Activated CD4-positive, CD25-positive, alpha-beta regulatory T cell (primary cell): ENCODE measurements at places on chromosomes 1 and 21.

- DNase-seq: no peak
Measured at GRCh38 chr1:33326785-33327184, 5.9 kb upstream of the A3GALT2 start.

GRCh38 chr1:62346886-62347285 lies 27.7 kb upstream of the KANK4 start:
- DNase-seq: no peak

DNA sequence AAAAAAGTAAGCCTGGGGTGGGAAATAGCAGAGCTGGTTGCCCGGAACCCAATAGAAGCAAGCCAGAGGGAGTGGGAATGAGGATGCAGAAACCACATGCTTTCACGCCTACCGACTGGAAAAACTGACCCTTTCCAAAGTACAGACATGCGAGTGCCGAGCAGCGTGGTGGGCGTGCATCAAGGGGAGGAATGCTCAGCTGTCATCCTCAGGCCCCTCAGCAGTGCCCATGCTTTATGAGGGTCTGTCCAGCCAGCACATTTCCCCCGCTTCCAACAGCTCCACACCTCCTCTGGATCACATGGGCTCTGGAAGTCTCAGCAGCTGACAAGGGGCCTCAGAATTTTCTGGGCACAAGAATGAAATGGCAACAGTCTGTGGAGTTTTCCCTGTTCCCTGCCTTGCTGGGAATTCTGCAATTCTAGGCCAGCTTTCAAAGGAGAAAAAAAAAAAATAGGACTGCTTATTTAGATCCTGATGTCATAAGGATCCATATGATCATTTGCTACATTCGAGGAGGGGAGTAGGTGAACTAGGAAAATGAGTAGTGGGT lies 19.1 kb upstream of the IKBKE start:
- no peak for DNase-seq

- no peak for DNase-seq
Measured at GRCh38 chr1:54989473-54989872, 9.0 kb downstream of the TMEM61 start.

DNA sequence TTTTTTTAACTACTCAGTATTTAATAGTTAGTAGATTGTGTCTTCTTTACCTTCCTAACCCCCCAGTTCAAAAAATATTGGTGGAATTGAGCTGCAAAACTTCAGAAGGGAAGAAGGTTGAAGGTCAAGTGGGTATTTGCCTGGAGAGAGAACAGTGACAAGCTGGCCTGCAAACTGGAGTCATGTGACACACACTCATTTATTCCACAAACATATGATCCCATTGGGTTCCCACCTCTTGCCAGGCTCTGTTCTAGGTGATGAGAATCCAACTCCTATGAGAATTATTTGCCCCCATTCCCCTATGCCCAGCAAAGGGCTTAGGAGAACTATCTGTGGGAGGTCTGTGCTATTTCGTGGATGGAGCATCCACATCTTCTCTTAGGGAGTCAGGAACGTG lies 3.5 kb upstream of the PEF1 start:
- no peak for DNase-seq

DNA sequence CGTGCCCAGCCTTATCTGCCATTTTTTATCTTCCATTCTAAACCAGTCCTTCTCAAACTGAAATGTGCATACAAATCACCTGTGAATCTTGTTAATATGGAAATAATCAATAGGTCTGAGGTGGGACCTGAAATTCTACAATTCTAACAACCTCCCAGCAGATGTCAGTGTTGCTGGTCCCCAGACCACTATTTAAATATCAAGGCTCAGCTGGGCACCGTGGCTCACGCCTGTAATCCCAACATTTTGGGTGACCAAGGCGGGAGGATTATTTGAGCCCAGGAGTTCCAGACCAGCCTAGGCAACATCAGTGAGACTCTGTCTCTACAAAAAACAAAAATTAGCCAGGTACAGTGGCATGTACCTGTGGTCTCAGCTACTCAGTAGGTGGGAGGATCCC lies 4.1 kb downstream of the UQCRHL start:
- no peak for DNase-seq

DNA sequence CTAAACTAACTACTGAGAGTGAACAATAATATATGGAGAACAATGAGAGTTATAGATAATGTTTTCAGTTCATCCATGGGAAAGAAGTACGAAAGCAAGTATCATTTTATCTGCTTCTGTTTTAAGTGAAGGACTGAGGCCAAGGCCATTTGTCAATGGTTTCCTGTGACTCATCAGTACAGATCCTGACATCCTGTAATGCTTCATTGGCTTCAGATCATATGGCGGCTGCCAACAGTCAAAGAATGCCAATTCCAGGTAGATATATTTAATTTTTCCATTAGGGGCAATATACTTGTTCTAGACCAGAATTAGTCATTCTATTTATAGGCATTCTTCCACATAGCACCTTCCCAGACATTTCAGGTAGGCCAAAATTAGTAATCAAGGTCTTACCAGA lies 97.3 kb downstream of the USH2A start:
- DNase-seq: no peak

DNA sequence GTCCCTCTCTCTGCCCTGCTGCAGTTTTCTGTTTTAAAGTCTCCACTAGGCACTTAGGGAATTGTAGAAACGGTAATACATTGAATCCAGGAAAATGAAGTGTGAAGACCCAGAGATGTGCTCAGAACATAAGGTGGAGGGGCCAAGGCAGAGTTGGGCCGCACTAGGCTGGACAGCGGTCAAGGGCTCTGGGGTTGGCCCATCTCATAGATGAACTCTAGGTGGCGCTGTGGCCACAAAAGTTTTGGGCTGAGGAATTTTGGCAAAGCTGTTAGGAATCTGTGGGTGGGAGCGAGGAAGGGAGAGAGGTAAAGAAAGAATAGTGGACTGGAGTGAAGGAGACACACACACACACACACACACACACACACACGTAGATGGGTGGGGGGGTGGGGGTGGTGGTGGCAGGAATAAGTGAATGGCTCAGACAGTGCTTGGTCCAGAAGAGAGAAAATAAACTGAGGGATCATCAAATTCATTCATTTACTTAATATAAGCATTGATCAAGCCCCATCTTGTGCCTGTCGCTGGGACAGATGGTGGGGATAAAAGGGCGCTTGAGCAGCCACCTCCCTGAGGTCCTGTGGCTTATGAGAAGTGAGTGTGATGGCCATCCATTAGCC lies 258.5 kb downstream of the TRABD2B start:
- DNase-seq: no peak

DNA sequence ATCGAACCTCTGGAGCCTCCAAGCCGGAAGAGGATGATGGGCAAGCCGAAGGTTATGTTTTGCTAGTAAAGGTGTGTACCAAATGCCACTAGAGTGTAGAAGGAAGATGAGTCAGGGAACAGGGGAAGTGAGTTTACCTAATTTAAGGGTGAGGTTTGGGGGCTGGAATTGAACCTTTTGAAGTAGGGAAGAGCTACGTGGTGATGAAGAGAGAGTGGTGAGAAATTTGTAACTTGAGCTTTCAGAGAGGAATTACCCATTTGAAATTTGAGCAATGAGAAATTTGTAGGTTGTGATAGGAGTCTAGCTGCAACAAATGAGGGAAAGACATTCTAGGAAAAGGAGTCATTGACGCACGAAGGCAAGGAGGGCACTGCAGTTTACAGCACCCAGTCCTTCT lies 70.0 kb upstream of the TENT5C start:
- no peak for DNase-seq

DNA sequence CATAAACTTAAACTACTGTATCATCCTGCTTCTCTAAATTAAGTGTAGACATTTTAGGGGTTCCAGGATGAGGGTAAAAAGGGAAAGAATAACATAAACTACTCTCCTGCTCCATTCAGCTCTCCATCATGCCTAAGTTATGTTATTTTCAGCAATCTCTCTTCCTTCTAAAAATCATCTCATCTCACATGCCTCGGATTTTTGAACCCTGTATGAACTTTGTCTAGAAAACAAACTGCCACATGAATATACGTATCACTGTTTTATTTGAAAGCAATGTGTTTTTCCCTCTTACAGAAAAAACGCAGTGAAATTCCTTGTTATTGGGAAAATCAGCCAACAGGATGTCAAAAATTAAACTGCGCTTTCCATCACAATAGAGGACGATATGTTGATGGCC lies 32.6 kb downstream of the ZBED6 start:
- DNase-seq: no peak

GRCh38 chr21:18228060-18228739 lies 16.4 kb upstream of the CHODL start:
- no peak for DNase-seq
